Skeletal muscle tissue (tissue), 5 donors: ENCODE measurements at places on chromosomes 5 and 9. TPM values are rescaled to one million over a fixed set of nuclear protein-coding genes. Genes with fewer than 3 reads are reported as not detected.

Gene HSPB3
- total RNA-seq, result 151 TPM

Gene CCDC192
- not detected for total RNA-seq

Gene ZBTB34
- 17.2 TPM for total RNA-seq

Gene SHC3
- 0.52 TPM for total RNA-seq

Gene HMMR
- total RNA-seq, result 2.6 TPM

Gene KIF20A
- total RNA-seq, result 8.9 TPM

Gene PTBP3
- total RNA-seq, result 19.3 TPM

Gene DAB2IP
- total RNA-seq, result 12.5 TPM

Gene SLC46A2
- total RNA-seq, result under 0.01 TPM

Gene FBLL1
- 0.52 TPM for total RNA-seq

Gene GPR107
- total RNA-seq, result 19.8 TPM
